KBM-7 (cell line): ENCODE measurements at places on chromosomes 16 and 17.

- no peak for DNase-seq
These were observed 15.6 kb downstream of the RNF112 start for GRCh38 chr17:19426631-19427030.

- DNase-seq: peak; percentile 48
These were observed 11.0 kb upstream of the C16orf74 start for GRCh38 chr16:85761861-85762260.

- no peak for DNase-seq
These were observed 196.3 kb downstream of the IRF8 start for GRCh38 chr16:86095131-86095752.

DNA sequence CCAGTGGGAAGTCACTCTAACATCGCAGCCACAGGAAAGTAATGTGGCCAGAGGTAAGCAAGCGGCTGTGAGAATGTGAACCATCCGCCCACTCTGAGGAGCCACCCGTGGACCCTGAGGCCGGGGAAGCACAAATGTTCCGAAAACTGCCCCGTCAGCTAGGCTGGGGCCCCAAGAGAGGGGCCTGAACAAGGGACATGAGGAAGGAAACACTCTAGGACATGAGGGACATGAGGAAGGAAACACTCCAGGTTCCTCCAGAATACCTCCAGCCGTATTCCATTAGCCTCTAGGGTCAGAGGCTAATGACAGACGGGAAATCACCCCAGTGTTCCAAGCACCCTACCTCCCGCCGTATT is 317 bp downstream of the TEFM start:
- DNase-seq: no peak

DNA sequence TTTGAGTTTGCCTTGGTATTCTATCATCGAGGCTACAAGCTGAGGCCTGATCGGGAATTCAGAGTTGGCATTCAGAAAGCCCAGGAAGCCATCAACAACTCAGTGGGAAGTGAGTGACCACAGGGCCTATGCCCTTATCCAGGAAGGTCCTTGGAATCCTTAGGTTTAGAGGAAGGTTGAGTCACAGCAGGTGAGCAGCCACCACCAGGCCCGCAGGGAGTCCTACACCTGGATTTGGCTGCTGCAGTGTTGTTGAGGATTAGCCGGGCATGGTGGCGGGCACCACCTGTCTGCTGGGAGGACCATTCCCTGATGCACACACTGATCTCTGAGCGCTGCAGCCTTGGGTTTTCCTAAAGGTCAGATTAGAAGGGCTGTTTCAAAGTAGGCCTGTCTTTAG is 5.2 kb downstream of the ODAD4 start:
- no peak for DNase-seq

GRCh38 chr16:55703003-55704001 is 47.5 kb downstream of the SLC6A2 start:
- peak; percentile 60 for DNase-seq

- peak; percentile 52 for DNase-seq
These were observed 46.4 kb downstream of the DNAH3 start for GRCh38 chr16:21103941-21104860.

DNA sequence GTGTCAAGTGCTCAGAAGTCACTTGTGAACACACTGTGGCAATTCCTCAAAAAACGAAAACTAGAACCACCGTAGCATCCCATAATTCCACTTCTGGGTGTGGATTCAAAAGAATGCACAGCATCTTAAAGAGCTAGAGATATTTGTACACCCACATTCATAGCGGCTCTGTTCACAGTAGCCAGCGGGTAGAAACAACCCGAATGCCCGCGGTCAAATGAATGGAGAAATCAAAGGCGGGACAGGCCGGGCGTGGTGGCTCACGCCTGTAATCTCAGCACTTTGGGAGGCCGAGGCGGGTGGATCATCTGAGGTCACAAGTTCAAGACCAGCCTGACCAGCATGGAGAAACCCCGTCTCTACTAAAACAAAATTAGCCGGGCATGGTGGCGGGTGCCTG is 337.5 kb downstream of the SEC14L1 start:
- no peak for DNase-seq
